ENCODE measurements at places on chromosomes 4 and X.
A peak's percentile ranks its signal among the peaks of the same experiment; 100 is the strongest.

DNA sequence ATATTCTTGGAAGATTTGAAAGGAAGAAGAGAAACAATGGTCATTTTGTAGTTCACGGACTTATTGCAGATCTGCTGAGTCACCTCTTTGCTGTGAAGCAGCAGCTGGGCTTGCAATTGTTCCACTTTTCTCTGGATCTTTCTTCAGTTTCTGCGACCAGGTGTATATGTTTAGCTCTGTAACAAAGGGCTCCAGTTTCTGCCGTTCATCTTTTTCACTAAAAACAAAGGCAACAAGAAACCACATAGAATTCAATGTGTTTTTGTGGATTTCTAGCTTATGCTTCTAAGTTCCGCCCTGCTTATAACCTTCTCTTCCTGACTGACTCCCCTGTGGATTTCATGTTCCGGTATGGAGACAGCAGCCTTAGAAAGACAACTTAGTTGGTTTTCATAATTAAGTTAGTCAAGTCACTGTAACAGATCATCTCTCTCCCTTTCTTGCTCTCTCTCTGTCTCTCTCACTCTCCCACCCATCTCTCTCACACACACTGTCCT, 121.6 kb upstream of the EPHA5 start:
- peak; percentile 80 for DNase-seq

DNA sequence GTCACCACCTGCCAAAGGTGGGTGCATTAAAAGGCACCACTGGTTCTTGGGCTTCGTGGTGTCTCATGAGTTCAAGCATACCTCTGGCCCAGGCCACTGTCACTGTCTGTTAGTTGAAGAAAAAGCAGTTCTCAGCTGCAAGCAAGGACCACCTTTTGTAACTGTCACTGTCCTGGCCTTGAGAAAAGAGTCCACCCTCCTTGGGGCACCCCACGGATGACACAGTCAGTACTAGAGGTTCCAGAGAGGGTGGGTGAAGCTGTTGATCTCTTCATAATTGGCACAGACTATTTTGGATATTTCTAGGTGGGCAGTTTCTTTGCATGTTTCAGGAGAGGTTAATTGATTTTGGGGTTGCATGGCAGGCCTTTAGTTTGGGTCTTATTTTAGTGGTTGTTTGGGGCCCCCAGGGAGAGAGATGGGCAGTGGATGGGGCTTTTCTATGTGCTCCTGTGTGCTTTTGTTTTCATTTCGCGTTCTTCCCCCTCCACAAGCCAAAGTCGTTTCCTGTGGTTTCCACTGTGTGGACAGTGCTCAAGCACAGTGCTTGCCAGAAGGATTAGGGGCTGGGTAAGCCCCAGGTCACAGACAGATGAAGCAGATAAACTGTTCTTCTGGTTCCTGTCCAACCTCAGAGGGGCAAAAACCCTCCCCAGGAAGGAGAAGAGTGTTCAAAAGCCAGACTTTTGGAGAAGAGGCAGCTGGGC, 156.2 kb upstream of the PPP1R2C start:
- peak; percentile 89 for DNase-seq

DNA sequence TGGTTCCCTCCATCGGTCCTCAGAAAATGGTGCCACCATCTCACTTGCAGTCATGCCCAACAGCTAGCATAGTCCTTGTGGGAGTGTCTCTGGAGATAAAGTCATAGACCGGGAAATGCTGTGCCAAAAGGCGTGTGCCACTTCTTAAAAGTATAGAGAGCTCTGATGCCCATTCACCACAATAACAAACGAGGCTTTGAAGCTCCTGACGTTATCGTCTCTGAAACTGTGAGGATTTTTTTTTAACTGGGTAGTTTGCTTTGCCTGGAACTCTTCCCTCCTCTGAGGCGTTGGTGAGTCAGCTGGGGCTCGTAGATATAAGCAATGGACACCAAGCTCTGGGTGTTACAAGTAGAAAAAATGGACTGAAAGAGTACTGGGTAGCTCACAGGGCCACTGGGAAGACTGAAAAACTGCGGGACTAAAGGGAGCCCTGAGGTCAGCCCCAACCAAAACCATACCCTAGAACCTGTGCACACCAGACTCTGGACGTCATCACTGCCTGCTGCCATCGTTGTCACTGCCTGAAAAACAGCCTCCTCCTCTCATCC, 89.4 kb upstream of the TRIM2 start:
- no peak for DNase-seq

GRCh38 chr4:26152056-26152455, 168.8 kb upstream of the RBPJ start:
- DNase-seq: no peak

DNA sequence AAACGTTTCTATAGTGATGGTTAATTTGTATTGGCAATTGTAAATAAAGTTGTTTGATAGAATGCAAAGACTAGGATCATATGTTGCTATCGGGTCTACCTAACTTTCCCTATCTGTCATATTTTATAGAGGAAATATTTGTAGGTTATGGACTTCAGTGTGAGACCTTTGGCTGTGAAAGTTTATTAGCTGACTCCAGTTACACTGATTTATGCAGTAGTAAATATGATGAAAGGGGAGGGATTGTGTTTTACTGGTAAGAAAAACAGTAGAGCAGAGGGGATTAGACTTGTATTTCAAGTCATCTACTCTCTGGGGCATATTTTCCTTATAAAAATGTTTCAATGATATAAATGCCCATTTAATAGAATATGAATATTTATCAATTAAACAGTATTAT, 43.8 kb downstream of the ADGRL3 start:
- no peak for DNase-seq

DNA sequence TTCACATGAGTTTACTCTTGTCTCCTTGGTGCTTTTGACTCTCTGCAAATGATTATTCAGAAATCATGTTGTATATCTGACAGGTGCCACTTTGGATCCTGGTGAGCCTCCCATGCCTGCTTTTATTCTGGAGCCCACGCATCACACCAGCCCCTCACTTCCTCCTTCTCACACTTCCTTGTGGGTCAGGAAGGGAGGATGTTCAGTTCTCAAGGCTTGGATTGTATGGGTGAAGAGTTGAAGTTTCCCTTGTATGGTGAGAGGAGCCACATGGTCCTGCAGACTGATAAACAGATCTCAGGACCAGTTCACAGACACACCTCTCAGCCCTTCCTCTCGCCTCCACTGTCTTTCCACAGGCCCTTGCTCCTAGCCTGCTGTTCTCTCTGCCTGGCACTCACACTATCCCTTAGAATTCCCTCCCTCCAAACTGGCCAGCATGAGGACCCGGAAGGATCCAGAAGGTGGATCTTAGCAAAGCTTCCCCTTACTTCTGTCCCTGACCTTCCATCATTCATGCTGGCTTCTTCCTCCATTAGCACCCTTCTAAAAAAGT, 92.1 kb downstream of the STK32B start:
- no peak for DNase-seq

- no peak for DNase-seq
Observed at GRCh38 chr4:141410839-141411238, 190.1 kb downstream of the ZNF330 start.

All from MM.1S (cell line).